Stimulated activated naive CD4-positive, alpha-beta T cell treated with Interleukin-2 at 50 U/mL for 16 hours (primary cell): ENCODE measurements at places on chromosomes 1 and 21.

GRCh38 chr1:180500689-180501088, 1.7 kb downstream of the ACBD6 start:
- no peak for DNase-seq

- DNase-seq, result no peak
Measured at GRCh38 chr21:34684174-34684876, 15.5 kb downstream of the CLIC6 start.

- DNase-seq, result no peak
Measured at GRCh38 chr1:248165186-248165585, 9.4 kb upstream of the OR2M2 start.

GRCh38 chr1:59028048-59028447, 244.2 kb upstream of the JUN start:
- DNase-seq, result no peak

GRCh38 chr1:109350655-109351054, 43.8 kb upstream of the MYBPHL start:
- no peak for DNase-seq

GRCh38 chr1:198605406-198605805, 33.4 kb upstream of the PTPRC start:
- no peak for DNase-seq

DNA sequence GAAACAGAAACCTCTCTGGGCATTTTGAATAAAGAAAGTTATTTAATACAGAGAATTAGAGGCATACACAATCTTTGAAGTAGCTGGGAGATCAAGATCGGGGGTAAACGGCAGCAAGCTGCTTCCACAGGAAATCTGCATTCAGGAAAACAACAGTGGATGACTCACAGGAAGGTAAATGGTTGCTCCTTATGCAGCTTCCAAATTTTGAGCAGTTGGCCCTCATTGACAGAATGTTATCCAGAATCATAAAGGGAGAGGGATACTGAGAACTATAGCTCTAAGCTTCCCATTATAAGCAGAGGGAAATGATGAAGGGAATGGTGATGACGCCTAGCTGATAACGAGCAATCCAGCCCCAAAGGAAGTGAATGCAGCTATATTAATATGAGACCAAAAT, 28.6 kb downstream of the ZMYND12 start:
- DNase-seq, result no peak

GRCh38 chr21:42381347-42381984, 14.4 kb downstream of the TMPRSS3 start:
- DNase-seq, result peak; percentile 13

GRCh38 chr1:44849575-44850132, 6.6 kb upstream of the PTCH2 start:
- DNase-seq, result no peak

DNA sequence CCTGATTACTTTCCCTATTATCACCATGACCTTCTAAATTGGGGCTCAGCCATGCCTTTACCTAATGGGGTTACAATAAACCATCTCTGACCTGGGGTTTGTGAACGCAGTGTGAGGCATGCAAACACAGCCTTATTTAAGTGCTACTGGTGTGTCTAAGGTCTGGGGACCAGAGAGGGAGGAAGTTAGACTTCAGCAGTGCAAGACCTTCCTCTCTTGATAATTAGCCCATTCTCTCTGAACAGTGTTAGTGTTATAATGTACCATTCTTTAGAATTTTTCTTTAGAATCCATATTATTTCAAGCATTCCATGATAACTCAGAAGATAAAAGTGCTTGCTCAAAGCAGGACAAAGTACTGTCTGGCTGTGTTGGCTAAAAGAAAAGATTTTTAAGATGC, 10.5 kb upstream of the LRRC8D start:
- DNase-seq, result no peak

GRCh38 chr1:161261261-161262235, 3.0 kb downstream of the PCP4L1 start:
- DNase-seq, result no peak

GRCh38 chr1:63116016-63116415, 206.4 kb upstream of the FOXD3 start:
- DNase-seq, result no peak

DNA sequence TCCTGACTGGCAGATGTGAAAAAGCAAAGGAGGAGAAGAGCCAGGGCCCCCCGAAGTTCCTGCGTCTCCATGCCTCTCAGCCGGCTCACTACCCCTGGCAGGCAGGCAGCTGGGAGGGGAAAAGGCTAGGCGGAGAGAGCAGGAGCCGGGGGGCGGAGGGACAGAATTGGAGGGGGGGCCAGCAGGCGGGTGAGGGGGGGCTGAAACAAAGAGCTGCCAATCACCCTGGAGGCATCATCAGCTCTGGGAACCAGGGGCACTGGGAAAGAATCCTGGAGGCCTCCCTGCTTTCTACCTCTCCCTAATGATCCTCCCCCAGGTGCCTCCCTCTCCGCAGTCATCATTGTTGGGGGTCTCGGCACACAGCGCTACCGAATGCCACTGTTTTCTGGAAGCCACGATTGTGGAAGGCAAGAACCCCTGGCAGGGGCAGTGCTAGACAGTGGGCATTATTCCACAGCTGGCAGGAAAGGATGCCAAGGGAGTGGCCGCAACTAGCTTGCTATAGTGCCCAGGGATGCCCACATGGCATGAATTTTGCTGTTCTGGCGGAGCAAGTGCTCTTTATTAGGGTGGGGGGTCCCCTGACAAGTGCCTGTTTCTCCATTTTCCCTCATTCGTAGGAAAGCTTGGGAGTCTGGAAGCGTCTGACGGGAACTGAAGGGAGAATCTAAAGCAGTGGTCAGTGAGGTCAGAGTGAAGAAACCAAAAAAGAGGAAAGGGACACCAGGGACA, at the start of gene THBS3:
Gene THBS3 (minus strand): TSS at position 92 of the 735 bp plus-strand sequence. CDS start 21 bp downstream, at position 71.
- DNase-seq, result no peak

GRCh38 chr1:53189061-53189460, 7.6 kb upstream of the CPT2 start:
- no peak for DNase-seq

- DNase-seq, result no peak
Measured at GRCh38 chr1:96837781-96838216, 116.2 kb downstream of the PTBP2 start.

- DNase-seq, result no peak
Measured at GRCh38 chr1:40539338-40539737, 7.9 kb downstream of the ZNF684 start.

DNA sequence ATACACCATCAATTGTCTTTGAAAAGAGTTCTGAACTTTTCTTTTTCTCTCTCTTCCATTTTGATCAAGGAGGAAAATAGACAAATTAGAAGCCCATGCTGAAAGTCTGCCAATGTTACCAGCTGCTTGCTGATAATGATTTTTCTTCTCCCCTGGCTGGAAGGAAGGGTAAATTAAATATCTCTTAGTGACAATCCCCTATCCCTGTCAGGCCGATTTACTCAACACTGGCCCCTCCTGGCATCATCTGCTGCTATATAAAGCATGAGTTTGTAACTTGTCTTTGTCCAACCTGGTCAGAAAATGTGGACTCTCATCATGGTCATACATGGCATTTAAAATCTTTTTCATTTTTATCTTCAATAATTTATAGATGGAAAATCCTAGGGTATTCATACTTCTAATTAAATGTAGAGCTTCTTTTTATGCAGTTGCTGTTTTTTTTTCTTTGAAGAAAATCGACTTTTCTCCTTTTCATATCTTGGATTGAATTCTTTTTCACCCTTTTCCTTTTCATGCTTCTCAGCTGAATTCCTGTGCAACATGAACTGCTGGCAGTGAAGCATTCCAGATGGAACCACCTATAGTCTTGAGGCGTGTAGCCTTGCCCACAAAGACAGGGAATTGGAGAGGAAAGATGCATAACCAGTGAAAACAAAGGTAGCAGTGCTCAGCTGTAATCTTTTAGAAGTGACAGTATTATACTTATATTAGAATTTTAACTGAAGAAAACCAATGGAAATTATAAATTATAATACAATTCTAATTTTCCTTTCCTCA, 214.7 kb upstream of the PTGFR start:
- no peak for DNase-seq

- no peak for DNase-seq
Measured at GRCh38 chr1:174222166-174222949, 63.0 kb downstream of the RABGAP1L start.

- no peak for DNase-seq
Measured at GRCh38 chr1:182389619-182390047, 2.0 kb downstream of the GLUL start.

DNA sequence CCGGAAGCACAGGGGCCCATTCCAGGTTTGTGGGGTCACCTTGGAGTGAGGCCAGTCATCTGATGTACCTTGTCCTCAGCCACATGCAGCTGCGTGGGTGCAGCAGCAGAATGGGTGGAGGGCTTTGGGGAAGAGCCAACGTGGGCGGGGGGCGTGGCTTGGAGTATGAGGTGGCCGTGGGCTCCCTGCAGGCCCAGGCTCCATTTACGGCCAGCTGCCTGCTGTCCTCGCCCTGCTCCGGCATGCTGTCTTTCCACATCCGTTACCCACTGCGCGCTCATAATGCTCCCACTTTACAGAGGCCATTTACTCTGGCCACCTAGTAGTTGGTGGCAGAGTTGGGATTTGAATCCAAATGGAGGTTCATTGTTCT, 27.8 kb upstream of the TINAGL1 start:
- no peak for DNase-seq

DNA sequence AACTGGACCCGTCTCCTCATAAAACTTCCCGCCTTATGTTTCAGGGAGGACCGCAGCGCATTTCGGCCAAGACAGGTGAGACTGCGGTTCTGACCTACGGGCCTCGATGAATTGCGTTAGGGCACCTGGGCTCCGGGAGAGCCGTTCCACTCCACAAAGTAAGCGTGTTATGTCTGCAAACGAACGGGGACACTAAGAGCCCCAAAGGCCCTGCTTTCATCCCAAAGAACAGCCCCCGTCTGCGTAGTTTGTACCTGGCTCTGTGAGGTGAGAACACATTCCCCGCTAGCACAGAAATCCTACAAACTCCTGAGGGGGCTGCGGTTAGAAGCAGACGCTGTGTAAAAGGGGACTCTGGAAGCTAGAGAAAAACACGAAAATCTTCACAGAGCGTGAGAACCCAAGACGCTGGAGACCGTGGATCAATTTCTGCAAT, 41.6 kb upstream of the PPIAL4F start:
- no peak for DNase-seq

DNA sequence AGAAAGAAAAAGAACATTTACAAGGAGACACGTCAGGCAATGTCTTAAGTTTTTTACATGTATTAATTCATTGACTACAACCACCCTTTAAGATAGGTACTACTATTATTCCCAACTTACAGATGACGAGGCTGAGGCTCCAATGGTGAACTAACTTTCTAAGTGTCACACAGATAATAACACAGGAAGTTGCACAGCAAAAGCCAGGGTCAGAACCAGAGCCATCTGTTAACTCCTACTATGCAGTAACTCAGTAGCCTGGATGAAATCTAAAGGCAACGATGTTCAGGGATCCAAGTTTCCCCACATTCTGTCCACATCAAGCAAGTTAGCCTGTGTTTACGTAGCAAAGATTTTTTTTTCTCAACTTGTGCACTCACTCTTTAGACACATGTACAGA, 371.7 kb downstream of the PTPRC start:
- no peak for DNase-seq

- DNase-seq, result no peak
Measured at GRCh38 chr1:18849261-18849711, 10.2 kb downstream of the TAS1R2 start.

DNA sequence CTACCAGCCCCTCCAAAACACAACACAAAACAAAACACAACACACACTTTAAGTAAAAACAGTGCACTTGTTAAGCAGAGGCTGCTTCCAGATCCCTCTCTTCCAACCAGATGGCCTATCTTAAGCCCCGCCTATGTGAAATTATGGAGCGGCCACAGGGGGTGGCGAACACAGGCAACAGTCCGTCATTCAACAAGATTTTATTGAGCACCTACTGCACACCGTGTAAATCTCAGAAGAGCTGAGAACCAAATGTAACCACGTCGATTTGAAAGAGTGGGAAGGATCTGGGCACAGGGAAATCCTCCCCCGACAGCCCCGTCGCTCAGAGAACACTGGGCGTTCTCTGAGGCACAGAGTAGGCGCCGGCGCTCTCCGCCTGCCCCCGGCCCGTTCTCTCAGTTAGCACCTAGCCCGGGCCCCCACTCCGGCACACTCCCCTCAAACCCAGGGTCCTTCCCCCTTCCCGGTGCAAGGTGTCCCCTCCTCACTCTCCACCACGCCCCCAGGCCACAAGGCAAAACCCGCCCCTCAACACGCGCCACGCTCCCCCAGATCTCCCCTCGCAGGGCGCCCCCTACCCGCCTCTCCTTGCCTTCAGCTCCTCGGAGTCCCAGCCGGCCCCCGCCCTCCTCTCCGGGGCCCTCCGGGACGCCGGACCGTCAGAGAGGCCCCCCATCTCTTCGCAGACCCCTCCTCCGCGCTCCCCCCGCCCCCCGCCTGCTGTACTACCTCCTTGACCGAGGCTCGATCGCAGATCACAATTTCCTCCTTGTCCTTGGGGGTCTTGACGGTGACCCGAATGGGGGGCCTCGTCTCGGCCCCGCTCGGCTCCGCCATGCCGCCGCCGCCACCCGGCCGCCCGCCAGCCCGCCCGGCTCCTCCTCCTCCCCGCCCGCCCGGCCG, 483 bp downstream of the UBQLN4 start:
- DNase-seq, result peak; percentile 69

GRCh38 chr1:16907870-16908758, 12.3 kb downstream of the RNU1-2 start:
- no peak for DNase-seq

DNA sequence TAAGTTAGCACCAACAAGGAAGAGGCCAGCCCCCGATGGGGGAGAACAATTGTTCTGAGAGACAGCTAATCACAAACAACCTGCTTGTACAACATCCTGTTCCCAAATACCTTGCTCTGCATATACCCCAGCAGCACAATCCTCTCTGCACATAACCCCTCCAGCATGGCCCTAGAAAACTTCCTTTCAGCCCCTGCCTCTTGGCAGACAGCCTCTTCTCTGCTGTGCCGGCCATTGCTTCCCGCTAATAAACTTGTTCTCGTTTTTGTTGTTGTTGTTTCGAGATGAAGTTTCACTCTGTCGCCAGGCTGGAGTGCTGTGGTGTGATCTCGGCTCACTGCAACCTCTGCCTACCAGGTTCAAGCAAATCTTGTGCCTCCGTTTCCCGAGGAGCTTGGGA, 392.7 kb downstream of the SMYD3 start:
- DNase-seq, result no peak

GRCh38 chr1:39409055-39409816, 82.2 kb upstream of the BMP8A start:
- no peak for DNase-seq

DNA sequence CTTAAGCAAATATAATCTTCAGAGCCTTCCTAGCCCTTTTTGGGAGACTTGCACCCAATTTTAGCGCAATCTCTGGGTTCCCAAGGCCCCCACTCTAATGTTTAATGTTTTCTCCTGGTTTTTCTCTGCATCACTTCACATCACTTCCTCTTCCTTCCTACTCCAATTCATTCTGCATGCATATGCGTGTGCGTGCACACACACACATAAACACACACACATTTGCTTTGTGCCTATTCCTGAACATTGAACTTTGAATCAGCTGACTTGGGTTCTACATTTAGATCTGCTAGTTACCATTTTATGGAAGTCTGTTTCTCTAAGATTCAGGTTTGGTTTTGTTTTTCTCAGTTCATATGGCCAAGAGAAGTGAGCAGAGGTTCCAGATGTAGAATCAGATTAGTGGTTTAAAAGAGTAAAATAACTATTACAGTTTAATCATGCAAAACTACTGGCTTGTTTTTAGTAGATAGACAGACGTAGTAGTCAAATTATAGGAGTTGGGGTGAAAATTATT, 7.4 kb upstream of the EDEM3 start:
- DNase-seq, result no peak
